ENCODE measurements at places on chromosomes 5 and 9. TPM values are rescaled to one million over a fixed set of nuclear protein-coding genes. Genes with fewer than 3 reads are reported as not detected.

GRCh38 chr5:144072518-144072927 is 97.9 kb downstream of the YIPF5 start:
- peak; percentile 84 for DNase-seq

GRCh38 chr5:91403438-91403837 is 20.3 kb upstream of the ARRDC3 start:
- peak; percentile 53 for DNase-seq

Gene HIGD2A
- total RNA-seq = 33.3 TPM

DNA sequence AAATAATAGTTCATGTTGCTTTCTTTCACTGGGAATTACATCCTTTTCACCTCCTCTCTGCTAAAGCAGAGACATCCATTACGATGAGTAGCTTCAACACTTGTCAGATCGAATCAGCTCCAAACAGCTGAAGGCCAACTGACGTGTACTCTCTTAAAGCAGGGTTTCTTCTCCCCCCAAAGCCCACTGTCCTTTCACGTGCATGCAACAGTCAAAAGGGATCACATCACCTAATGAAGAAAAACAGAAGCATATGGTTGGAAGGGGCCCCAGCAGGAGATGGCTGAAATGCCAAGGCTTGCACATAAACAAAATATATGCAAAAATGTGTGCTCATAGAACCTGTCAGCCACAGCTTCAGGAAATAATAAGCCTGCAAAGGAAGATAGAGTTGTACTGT is 421.6 kb downstream of the ANXA1 start:
- no peak for DNase-seq

Gene C5orf34
- total RNA-seq = 7.2 TPM

Gene RMND5B
- total RNA-seq = 11.7 TPM

DNA sequence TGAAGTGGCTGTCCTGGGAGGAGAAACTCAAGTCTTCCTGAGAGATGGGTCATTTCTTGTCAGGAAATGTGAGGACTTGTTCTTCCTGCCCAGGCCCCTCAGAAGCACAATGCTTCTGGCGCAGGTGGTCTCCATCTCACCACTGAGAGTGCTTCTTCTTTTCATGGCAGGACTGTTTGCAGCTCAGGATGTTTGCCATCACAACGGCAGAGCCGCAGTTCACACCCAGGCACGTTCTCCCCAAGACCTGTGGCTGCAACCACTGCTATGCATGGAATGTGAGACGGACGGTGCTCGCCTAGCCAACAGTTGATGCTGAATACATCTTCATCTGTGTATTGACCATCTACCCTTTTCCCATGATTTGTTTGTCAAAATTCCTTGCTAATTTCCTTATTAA is 216.3 kb downstream of the GADD45G start:
- no peak for DNase-seq

Gene PCDHB16
- 0.18 TPM for total RNA-seq

Gene TARS1
- total RNA-seq = 219 TPM

Gene SPINK13
- total RNA-seq = not detected

Gene IFNA21
- not detected for total RNA-seq

Gene QRFP
- not detected for total RNA-seq

Gene SHISAL2B
- not detected for total RNA-seq

DNA sequence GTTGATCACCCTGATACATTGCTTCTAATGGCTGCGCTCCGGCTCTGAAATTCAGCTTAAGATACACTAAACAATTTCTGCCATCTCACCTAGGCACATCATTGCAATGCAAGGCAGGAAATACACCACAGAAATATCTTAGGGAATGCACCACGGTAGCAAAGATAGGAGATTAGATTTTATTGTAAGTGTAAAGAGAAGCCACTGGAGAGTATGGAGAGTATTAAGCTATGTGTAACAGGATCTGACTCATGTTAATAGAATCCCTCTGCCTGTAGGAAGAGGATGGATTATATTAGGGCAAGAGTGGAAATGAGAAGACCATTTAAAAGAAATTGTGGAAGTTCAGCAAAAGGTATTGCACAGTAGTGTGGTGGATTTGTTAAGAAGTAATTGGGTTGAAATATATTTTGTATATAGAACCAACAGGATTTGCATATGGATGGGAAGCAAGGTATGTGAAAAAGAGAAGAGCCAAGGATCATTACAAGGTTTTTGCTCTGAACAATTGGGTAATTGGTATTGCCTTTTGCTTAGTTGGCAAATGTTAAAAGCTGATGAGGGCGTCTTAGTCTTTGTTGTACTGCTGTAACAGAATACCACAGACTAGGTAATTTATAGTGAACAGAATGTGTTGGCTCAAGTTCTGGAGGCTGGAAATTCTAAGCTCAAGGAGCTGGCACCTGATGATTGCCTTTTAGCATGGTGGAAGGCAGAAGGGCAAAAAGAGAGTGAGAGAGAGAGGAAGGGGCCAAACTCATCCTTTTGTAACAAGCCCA is 636.1 kb downstream of the PSAT1 start:
- DNase-seq = peak; percentile 85

DNA sequence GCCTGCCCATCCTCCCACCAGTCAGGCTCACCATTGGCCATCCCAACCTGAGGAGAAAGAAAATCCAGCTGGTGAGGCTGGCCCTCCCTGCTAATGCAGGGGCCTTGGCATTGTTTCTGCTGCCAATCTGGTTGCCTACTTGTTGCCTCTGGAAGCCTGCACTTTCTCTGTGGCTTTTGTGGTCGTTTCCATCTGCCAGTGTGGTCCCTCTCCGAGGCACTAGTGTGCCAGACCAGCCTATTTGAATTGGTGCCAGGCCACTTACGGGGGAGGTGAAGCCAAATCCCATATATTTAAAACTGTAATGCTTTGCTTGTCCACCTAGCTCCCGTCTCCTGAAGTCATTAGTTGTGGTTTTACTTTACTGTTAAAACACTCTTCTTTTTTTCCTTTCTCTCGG is 213.4 kb upstream of the ADAMTSL1 start:
- DNase-seq = no peak

Gene ENTREP1
- not detected for total RNA-seq

Gene GABRA6
- total RNA-seq = not detected

Gene TYRP1
- total RNA-seq = 0.90 TPM

DNA sequence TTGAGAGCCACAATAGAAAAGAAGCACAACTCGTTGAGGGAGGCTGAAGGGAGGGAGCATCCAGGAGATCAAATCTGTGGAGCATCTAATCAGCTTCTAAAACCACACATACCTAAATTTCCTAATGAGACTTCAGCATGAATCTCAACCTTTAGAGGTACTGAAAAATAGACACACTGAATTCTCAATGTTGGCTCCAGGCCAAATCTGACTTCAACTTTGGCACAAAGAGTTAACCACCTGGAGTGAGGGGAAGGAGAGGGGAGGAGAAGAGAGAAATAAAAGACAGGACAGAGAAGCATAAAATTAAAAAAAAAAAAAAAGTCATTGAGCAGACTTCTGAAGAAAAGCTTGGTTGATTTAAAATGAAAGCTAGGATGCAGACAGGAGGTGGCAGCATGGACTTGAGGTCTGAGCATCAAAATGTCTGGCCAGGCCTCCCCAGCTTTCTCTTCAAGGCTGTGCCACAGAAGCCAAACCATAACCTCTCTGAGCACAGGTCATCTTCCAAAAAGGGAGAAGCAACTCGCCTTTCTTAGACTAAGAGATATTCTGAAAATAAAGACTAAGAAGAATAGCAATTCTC is 205.6 kb downstream of the DENND1A start:
- DNase-seq = peak; percentile 57

DNA sequence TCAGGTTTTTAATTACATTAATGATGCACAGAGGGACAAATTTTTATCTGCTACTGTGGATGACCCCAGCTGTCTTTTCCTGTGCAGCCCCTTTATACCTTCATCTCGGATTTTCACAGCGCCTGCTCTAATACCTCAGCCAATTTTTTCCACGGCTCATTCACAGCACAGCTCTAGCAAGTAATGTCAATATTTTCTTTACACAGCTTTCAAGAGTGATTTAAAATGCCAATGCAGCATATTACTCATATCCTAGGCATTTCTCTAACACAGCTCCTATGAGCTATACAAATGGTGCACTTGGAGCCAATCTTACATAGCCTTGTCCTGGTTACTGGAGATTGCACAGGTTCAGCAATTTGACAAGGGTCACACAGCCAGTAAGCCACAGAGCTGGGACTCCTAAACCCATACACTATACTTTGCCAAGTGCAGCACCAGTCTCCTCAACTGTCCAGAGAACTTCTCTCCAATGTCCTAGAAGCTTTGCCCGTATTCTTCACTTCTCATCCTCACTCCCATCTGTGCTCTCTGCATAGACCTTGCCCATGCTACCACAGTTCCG is 661.8 kb downstream of the DTWD2 start:
- no peak for DNase-seq

- DNase-seq = no peak
These were observed 98.7 kb upstream of the SLC28A3 start for GRCh38 chr9:84439250-84439649.

- DNase-seq = no peak
These were observed 128.5 kb downstream of the RGS3 start for GRCh38 chr9:113591899-113592625.

GRCh38 chr5:175842951-175843793 is 28.2 kb upstream of the CPLX2 start:
- DNase-seq = peak; percentile 80

Gene SELENOP
- total RNA-seq = 0.28 TPM

DNA sequence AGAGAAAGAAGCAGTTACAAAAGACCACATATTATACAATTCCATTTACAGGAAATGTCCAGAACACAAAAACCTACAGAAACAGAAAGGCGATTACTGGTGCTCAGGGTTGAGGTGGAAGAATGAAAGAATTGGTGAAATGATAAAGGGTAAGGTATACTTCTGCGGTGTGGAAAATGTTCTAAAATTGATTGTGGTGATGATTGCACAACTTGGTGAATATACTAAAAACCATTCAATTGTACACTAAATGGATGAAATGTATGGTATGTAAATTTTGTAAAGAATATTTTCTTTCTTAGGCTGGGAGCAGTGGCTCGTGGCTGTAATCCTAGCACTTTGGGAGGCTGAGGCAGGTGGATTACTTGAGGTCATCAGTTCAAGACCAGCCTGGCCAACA is 72.3 kb downstream of the UBAP2 start:
- no peak for DNase-seq

GRCh38 chr5:173672891-173673290 is 56.4 kb upstream of the BOD1 start:
- no peak for DNase-seq

GRCh38 chr5:132557478-132558172 is 848 bp downstream of the RAD50 start:
- DNase-seq = peak; percentile 29

GRCh38 chr9:102124465-102124864 is 386.0 kb upstream of the GRIN3A start:
- no peak for DNase-seq

Gene CXCL14
- under 0.01 TPM for total RNA-seq

- DNase-seq = peak; percentile 77
These were observed 87.9 kb upstream of the FAM169A start for GRCh38 chr5:74953937-74954720.

Gene CAMK2A
- 0.18 TPM for total RNA-seq

Gene PRLR
- 0.54 TPM for total RNA-seq

DNA sequence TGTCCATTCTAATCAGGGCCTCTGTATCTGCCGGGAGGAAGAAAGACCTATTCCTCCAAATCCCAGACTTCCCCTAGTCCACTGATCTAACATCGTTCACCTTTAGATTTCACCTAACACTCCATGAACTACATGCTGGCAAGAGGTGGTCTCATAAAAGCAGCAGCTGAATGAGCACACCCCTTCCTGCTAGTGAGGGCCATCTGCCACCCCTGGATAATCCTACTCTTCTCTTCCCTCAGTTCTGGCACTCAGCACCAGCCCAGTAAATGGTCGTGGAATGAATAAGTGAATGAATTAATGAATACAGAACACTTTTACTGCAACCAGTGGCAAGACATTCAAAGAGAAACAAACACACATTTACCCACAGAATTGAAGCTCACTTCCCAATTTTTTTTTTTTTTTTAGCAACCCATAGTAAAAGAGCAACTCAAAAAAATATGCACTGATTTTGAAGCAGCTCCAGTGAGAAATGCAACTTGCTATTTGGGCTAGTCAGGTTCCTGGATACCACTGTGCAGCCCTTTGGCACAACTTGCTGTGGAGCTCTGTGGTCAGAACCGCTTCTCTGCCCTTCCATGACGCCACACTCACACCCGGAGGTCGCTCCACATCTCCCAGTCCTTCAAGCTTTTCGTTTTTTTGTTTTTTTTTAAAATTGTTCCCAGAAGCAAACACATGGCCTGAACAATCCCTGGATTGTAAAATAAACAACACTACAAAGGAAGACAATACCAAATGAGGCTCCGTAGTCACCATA is 6.2 kb downstream of the RNF183 start:
- no peak for DNase-seq

DNA sequence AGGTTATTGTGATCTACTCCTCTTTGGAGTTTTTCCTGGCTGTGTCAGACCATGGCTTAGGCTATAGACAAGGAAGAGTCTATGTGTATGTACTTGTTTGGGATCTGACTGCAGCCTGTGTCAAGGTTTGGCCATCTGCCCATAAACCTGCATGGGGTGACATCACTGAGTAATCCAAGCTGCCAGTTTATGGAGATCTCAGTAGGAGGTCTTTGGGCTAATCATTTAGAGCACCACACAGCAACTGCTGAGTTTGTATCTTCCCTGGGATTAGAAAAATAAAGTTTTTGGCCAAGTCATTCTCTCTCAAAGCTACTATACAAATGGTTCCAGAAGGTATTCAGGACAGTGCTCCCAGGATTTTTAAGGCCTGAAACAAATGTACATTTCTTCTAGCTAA is 65.5 kb upstream of the HSPB3 start:
- DNase-seq = peak; percentile 97

GRCh38 chr5:7781899-7782298 is 69.0 kb downstream of the CFAP90 start:
- DNase-seq = no peak

DNA sequence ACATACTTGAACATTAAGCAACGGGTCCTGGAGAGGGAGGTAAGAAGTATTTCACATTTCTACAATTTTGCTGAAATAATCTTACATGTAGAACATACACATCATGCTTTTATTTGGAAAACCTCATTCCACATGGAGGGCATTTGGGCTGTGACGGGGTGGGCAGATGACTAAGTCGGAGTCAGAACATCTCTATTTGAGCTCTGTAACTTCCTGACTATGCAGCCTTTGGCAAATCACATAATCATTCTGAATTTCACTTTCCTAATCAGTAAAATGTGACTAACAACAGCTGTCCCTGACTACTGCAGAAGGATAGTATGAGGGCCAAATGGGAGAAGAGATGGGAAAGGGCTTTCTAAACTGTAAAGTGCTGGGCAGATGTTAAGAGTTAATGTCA is 17.1 kb upstream of the IL6ST start:
- peak; percentile 97 for DNase-seq

- no peak for DNase-seq
These were observed 379.9 kb upstream of the DMAC1 start for GRCh38 chr9:8179381-8180053.

Gene CBY3
- 0.18 TPM for total RNA-seq

Gene C9
- not detected for total RNA-seq

DNA sequence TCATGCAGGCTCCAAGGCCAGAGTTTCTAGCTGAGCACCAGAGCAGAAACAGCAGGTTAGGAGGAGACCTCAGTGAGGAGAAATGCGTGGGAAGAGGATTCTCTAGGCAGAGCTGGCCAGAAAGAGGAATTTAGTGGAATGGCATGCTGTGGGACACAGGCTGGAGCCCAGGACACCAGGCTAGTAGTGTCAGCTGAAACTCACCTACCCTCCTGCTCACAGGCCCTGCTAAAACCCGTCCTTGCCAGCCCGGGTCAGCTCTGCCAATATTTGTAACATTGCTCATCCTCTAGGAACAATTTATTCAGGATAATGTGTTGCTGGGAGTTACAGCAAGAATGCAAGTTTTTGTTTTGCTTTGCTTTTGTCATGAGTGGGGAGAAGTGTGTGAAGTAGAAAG is 40.2 kb upstream of the AGXT2 start:
- peak; percentile 28 for DNase-seq

GRCh38 chr5:72301557-72301956 is 18.5 kb downstream of the MRPS27 start:
- no peak for DNase-seq

Gene COQ4
- total RNA-seq = 20.1 TPM

Data from IMR-90 (cell line).